ENCODE measurements at places on chromosomes 3 and 15.

DNA sequence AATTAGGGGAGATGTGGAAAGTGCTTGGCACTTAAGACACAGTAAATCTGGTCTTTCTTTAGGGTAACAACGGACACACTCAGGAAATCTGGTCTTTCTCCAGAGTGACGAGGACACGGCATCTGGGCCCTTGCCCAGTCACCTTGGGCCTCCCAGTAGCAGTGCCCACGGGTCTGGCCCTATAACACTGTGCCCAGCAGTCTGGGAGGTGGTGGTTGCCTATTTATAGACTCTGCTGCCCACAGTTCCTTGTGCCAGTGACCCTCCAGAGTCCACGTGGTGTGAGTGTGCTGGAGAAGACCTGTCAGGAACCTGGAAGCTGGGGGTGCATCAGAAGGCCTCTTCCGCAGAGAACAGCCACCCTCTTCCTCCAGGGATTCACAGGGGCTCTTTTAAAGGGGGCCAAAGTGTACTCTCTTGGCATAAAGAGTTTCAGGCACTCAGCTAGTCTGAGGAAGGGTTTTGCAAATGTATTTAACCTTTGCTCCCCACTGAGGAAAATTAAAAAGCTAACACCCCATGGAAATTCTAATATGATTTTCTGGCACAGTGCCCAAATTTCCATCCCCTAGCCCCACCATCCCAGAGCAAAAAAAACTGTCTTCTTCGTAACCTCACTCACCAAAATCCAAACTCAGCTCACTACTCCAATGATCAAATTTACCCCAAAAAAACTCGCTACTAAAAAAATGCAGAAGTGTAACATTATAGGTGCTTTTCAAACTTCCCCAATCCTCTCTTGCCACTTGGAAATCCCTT is 15.4 kb downstream of the WNT5A start:
- DNase-seq: no peak

- no peak for DNase-seq
Observed at GRCh38 chr3:10387881-10388609, 67.1 kb upstream of the SEC13 start.

GRCh38 chr3:18739099-18739433 is 313.9 kb upstream of the SATB1 start:
- no peak for DNase-seq

DNA sequence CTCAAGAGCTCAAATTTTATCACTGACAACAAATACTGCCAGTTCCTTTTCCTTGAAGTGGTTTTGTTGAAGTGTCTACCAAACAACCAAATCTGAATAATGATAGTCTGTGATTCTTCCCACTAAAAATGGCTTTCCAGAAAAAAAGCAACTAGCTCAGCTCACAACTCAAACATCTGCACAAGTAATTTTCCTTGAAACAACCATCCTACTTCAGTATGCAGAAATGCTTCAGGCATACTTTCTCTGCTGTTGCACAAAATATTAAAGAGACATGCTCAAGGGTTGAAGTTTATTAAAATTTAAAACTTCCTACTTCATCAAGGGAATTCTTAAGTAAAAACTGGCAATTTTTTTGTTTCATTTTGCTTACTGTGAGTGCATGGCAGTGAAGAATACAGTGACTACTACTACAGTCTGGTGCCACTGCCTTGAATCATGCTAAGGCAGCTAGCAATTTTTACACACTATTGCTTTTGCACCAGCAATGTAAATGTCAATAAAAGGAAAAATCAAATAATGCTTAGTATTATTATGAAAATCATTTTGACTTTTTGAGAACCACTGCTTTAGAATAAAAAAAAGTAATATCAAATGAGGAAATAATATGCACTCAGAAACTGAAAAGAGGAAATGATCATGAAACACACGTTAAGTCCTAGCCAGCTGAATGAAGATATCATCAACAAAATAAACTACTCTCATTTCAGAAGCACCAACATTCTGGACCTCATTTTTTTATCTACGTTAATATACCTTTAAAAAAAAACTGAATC is 33.6 kb downstream of the VPS13C start:
- DNase-seq: no peak

GRCh38 chr3:44000586-44000985 is 241.1 kb upstream of the TOPAZ1 start:
- DNase-seq: peak; percentile 72

- DNase-seq: no peak
Observed at GRCh38 chr15:42267286-42267685, 5.7 kb upstream of the GANC start.

DNA sequence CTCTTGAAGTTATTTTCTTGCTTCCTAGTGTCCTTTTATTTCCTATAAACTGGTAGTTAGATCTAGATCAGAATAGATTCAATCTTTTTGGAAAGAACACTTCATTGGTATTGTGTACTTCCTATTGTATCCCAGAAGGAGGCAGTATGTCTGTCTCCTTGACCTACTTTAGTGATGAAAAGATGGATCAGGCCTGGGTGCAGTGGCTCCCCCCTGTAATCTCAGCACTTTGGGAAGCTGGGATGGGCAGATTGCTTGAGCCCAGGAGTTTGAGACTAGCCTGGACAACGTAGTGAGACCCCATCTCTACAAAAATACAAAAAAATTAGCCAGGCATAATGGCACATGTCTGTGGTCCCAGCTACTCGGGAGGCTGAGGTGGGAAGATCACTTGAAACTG is 12.0 kb downstream of the BSN start:
- no peak for DNase-seq

- DNase-seq: no peak
Observed at GRCh38 chr15:99054892-99055291, 47.3 kb upstream of the PGPEP1L start.
